ENCODE measurements at places on chromosomes 6 and 20.

DNA sequence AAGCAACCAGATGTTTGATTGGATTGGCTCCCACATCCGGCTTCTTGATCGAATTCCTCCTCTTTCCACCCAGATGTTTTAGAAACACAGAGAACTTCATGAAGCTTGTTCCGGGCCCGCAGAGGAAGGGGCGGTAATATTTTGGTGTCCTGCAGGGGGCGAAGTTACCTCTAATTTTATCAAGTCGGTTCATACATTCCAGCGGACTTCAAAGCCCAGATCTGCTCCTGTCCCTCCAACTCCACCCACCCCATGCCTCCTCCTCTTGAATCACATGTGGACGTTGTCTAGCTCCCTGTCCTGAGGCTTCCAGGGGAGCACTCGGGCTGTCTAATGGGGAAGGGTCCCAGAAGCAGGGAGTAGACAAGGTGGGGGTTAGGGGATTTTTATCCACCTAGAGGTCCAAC, 2.9 kb upstream of the BMP6 start:
- peak; percentile 57 for ATAC-seq

DNA sequence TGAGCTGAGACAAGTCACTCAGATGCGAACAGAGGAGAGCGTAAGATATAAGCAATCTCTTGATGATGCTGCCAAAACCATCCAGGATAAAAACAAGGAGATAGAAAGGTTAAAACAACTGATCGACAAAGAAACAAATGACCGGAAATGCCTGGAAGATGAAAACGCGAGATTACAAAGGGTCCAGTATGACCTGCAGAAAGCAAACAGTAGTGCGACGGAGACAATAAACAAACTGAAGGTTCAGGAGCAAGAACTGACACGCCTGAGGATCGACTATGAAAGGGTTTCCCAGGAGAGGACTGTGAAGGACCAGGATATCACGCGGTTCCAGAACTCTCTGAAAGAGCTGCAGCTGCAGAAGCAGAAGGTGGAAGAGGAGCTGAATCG, 9.5 kb upstream of the SNRNP48 start:
- no peak for ATAC-seq

- no peak for ATAC-seq
These were observed 161.5 kb upstream of the HEY2 start for GRCh38 chr6:125587666-125588632.

DNA sequence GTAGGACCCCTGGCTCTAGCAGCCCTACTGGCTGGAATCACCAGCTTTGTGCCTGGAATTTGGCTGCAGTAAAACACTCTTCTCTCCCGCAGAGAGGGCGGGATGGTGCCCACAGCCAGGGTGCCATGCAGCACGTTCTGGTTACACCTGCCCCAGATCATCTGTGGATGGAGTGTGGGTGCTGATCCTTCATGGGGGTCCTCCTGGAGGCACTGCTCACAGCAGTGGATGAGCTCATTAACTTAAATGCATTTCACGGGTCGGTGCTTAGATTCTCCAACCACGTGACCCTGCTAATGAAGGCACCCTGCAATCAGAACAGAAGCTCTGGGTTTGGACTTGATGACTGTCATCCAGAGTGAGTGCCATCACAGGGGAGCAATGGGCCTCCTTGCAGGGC, 138.6 kb upstream of the AFDN start:
- no peak for ATAC-seq

- peak; percentile 71 for ATAC-seq
These were observed 5.6 kb upstream of the PHACTR3 start for GRCh38 chr20:59598625-59599310.

Measured in SK-N-SH treated with all-trans-retinoic acid at 6 μM for 48 hours (cell line).